Lung microvascular endothelial cell (primary cell): ENCODE measurements at places on chromosomes 6 and 20. TPM values are rescaled to one million over a fixed set of nuclear protein-coding genes. Genes with fewer than 3 reads are reported as not detected.

Gene NEDD9
- 70.2 and 177 TPM in 2 replicates for total RNA-seq

DNA sequence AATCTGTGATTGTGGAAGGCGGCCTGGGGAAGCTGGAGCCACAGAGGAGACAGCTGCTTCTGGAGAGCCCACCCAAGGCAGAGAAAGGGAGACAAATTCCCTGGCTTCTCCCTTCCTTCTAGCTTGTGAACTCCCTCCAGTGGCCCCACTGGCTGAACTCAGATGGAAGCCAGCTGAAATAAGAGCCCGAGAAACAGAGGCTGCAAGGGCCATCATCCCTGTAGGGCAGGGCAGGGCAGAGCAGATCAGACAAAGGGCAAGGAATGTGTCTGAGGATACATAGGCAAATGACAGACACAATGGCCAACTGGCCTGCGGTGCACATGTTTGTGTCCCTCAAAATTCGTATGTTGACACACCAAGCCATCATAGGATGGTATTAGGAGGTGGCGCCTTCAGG is 25.3 kb downstream of the MDFI start:
- no peak for DNase-seq

DNA sequence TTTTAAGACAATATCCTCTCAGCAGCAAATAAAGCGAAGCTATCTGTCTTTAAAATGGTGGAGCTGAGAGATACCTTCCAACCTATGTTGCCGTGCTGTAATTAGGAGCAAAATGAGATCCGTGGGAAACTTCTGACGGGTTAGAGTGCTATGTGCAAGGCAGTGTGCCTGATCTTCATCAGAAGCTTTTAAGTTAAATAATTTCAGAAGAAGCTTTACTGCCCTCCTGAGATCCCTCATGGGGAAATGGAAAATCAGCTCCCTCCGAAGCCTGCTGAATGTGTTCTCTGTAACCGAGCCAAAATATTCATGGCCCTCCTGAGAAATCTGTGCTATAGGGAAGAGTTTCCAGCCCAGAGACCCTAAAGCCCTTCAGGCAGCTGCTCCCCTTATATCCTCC is 43.7 kb upstream of the TBC1D7 start:
- no peak for DNase-seq

- no peak for DNase-seq
Observed at GRCh38 chr6:27889628-27890444, 22.4 kb downstream of the OR2B2 start.
